ENCODE measurements at places on chromosomes 4 and X.

DNA sequence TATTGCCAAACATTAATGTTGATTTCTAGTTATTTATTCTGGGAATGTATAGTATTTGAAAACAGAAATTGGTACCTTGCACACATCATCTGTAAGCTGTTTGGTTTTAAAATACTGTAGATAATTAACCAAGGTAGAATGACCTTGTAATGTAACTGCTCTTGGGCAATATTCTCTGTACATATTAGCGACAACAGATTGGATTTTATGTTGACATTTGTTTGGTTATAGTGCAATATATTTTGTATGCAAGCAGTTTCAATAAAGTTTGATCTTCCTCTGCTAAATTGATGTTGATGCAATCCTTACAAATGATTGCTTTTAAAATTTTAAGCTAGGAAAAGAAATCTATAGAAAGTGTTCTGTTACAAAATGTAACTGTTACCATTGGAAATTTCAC, 30.8 kb upstream of the FMR1NB start:
- DNase-seq, result no peak

DNA sequence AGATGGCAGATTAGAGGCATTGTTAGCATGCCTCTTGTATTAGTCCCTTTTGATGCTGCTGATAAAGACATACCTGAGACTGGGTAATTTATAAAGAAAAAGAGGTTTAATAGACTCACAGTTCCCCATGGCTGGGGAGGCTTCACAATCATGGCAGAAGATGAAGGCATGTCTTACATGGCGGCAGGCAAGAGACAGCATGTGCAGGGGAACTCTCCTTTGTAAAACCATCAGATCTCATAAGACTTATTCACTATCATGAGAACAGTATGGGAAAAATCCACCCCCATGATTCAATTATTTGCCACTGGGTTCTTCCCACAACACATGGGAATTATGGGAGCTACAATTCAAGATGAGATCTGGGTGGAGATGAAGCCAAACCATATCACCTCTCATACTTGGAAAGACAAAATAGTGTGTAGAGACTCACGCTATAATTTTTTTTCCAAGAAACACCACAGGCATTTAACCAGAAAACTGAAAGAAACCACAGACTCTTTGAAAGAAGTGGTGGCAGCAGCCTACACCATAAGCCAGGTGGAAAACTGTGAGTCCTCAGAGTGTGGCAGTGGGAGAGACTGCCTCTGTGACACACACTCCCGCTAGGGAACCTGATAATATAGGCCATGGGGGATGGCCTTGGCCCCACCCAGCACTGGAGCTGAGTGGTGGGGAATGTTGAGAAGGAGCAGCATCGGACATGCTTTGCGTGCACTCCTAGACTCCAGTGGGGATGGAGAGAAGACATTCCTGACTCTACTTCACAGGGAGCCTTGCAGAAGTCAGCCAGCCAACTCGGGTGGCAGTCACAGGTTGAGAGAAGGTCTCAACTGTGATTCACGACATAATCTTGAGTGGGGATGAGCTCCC, 51.5 kb downstream of the SLC2A9 start:
- no peak for DNase-seq

GRCh38 chr4:153261914-153262313, 57.7 kb downstream of the TRIM2 start:
- DNase-seq, result no peak

GRCh38 chr4:11051181-11051580, 366.6 kb upstream of the CLNK start:
- DNase-seq, result no peak

- no peak for DNase-seq
Measured at GRCh38 chr4:86356425-86357210, 3.2 kb downstream of the MAPK10 start.

DNA sequence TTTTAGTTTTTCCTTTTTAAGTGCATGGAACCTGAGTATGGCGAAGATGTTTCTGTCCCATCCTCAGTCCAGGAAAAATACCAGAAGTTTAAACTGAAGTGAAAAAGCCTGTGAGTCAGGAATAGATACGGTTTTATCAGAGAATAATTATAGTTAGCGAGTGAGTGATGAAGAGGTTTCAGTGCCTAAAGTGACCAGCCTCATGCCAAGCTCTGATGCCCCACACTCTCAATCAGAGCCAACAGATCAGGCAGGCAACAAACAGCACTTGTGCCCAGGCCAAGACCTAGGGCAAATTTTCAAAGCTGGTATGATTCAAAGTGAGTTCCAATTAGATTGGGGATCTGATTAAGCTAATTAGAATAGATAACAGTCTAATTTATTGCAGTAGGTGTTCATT, 212.8 kb upstream of the NRK start:
- DNase-seq, result no peak

DNA sequence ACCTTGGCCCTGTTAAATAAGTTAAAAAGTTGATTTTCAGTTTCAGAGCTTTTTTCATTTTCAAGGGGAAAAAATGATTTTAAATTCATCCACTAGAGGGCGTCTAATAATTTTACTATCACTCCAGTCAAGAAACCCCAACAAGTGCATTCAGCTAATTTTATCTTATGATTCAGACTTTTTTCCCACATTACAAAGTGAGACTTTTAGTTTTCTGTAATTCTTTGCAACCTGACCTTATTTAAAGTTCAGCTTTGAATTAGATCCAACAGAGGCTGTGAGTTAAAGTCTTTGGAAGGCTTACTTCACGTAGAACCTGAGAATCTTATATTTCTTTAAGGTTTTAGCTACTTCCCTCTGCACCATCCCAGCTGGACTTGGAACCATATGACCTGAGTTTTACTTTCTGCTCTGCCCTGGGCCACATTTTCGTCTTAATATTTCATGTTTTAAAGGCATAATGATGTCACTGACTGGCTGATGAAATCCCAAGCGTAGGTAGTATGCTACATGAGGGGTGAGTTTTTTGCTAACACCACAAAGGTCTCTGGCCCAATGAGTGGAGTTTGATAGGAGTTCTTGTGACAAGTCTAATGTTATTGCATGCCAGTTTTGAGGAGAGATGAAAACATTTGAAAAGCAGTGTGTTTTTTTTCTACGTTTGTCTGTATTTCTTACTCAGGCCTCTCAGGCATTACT, 7.2 kb downstream of the GNRHR start:
- peak; percentile 51 for DNase-seq

GRCh38 chr4:111283066-111283677, 660.3 kb upstream of the PITX2 start:
- peak; percentile 25 for DNase-seq

DNA sequence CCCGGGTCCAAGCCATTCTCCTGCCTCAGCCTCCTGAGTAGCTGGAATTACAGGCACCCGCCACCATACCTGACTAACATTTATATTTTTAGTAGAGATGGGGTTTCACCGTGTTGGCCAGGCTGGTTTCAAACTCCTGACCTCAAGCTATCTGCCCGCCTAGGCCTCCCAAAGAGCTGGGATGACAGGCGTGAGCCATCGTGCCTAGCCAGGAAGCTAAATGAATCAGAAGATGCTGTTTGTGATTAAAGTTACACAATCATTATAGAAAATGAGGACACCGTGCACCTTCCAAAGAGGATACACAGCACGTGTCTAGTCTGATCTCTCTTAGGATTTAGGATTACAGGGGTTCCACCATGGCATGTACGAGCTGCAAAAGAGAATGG, 99.6 kb downstream of the DHRSX start:
- DNase-seq, result no peak

- DNase-seq, result no peak
Measured at GRCh38 chrX:78753571-78753970, 6.1 kb downstream of the LPAR4 start.

DNA sequence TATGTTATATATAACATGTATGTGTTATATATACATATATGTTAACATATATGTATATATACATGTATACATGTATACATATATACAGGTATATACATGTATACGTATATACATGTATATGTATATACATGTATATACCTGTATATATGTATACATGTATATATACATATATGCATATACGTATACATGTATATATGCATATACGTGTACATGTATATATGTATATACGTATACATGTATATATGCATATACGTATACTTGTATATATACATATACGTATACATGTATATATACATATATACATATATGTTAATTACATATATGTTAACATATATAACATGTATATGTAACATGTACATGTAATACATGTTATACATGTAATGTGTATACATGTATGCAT, 1077.3 kb upstream of the ADGRL3 start:
- no peak for DNase-seq

GRCh38 chr4:115969756-115970155, 856.3 kb upstream of the NDST4 start:
- no peak for DNase-seq

DNA sequence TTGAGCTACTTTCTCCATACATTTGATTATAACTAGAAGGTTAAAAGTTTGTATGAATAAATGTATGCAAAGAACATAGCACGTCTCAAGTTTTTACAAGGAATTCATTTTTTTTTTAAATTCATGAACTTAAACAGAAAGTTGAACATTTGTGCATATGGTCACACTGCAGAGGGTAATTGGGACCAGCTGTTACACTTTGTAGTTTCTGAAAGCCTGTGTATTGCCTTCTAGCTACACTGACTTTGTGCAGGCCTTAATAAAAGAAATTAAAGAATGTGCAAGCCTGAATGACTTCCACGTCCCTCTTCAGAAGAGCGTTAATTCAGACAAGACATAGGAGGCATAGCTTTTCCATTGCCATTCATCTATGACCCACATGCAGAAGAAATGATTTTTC, 153.1 kb upstream of the PCDH18 start:
- DNase-seq, result no peak

DNA sequence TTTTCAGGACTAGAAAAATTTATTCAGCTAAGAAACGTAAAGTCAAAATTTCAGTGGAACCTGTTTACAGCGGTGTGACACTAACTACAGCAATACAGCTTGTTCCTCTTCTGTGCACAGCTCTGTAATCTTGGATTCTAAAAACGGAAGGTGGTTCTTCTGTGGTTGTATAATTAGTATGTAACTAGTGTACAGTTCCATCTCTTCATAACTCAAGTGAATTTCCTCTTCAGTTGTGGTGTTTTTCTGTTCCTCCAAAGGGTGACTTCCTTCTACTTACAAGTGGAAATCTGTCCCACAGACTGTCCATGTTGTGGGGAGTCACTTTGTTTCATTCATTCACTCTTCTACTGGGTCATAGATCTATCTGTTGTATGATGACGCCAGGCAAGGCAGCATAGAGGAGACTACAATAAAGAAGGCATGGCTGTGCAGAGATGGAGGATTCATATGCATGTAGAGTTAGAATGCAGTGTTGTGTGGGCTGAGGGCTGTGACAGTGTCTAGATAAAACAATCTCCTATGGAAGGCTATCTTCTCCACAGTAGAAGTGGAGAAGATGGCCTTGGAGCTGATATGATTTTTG, 5.4 kb downstream of the DAPP1 start:
- DNase-seq, result peak; percentile 19

GRCh38 chr4:25171201-25171865, 11.1 kb upstream of the SEPSECS start:
- no peak for DNase-seq

DNA sequence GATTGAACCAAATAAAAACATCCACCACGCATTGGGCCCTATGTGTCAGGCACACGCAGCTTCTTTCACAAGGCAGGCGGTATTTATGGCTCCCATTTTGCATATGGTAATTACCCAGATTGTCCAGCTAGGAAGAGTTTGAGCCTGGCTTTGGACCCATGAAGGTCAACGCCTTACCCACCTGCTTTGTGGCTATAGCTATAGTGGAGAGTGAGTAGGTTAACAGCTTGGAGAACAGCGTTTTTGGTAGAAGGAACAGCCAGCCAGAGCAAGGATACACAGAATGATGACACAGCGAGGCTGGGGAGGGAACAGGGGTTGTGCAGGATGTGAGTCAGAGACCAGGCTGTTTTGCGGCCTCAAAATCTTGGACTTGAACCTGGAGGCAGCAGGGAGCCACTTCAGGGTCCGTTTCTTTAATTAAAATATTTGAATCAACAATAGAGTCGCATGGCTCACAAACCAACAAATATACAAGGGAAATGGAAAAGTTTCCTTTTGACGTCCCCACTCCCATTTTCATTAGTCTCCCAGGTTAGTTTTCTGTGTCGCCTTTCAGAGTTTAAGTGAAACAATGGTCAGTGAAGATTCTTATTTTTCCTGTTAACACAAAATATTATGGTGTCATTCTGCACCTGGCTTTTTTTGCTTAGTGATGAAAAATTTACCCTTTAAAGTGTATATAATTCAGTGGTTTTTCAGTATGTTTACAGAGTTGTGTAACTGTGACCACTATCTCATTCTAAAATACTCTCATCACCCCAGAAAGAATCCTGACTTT, 118.2 kb upstream of the STX18 start:
- DNase-seq, result no peak

DNA sequence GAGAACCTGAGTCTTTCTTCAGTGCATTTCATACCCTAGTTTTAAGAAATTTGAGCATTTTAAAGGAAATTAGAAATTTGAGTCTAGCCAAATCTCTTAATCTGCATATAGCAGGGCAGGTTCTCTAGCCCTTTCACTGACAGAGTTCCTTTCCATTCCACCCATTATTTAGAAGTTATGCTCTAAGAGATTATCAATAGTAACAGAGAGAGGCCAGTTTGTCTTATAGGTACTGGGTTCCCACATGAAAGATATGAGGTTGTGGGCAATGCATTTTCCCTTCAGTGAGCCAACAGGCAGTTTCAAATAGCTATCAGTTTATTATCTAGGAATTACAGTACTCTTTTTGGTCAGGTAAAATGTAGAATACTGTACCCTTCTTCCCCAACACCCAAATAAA, 7.3 kb upstream of the GALNT7 start:
- DNase-seq, result no peak

- no peak for DNase-seq
Measured at GRCh38 chr4:3853388-3854035, 87.3 kb downstream of the ADRA2C start.

DNA sequence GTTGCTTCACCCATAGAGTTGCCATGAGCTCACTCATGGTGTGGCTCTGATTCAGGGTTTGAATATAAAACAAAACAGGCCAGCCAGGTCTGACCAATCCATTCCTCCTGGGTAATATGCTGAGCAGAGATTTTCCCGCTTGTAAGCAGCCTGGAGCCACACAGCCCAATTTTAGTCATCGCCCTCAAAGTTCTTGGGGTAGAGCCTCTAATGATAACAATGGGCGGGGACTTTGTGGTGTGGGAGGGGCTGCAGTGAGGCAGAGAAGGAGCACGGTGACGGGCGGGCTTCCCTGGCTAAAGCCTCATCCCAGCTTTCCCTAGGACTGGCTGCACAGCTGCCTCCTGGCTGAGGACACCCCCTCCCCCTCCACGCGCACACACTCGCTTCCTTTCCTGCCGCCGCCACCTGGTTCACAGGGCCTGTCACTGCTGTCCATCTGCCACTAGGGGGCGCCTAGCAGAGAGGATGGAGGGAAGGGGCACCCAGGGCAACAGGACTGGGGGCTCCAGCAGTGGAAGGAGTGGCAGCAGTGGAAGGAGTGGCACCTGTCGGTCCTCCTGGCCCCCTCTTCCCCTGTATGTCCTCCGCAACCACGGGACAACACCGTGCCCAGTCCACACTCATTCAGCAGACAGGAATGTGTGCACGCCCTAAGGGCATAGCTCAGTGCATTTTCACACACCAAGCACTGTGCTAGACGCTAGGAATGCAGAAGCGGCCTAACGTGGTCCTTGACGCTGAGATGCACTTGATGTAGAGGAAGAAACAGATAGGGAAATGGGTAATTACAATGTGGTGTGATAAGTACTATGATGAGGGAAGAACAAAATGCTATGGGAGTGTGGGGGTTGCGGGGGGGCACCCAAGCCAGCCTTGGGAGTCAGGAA, 26.8 kb downstream of the PRPS1 start:
- DNase-seq, result peak; percentile 67

- DNase-seq, result no peak
Measured at GRCh38 chr4:41362621-41363383, 106.1 kb downstream of the UCHL1 start.

GRCh38 chrX:37895795-37896510, 48.6 kb upstream of the DYNLT3 start:
- no peak for DNase-seq
